ENCODE measurements at places on chromosomes 1 and 21. TPM values are rescaled to one million over a fixed set of nuclear protein-coding genes. Genes with fewer than 3 reads are reported as not detected.
A peak's percentile ranks its signal among the peaks of the same experiment; 100 is the strongest.

PLEKHA6 gene
- total RNA-seq = not detected

OR14A16 gene
- not detected for total RNA-seq

SRRM1 gene
- 172 TPM for total RNA-seq

PKLR gene
- total RNA-seq = not detected

DNA sequence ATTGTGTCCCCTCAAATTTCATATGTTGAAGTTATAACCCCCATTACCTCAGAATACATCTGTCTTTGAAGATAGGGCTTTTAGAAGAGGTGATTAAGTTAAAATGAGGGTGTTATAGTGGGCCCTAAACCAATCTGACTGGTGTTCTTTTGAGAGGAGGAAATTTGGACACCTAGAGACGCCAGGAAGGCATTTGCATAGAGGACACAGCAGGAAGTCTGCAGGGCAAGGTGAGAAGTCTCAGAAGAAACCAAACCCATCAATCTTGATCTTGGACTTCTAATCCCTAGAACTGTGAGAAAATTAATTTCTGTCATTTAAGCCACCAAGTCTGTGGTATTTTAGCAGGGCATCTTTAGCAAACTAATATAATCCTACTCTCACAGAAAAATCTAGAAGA, 13.0 kb downstream of the GOLPH3L start:
- DNase-seq = no peak
- H3K36me3 ChIP-seq = peaks cover 27% of the 10 kb centered on the region
- H3K4me1 ChIP-seq = peaks cover 14% of the 10 kb centered on the region
- peak overlapping the region; percentile 58 for H3K27ac ChIP-seq
- no peak overlapping the region for H3K4me3 ChIP-seq

- H3K4me1 ChIP-seq = no peaks in the 10 kb centered on the region
- no peak for DNase-seq
- H3K36me3 ChIP-seq = no peaks in the 10 kb centered on the region
- H3K27ac ChIP-seq = no peak overlapping the region
These were observed 290.2 kb downstream of the KIF26B start for GRCh38 chr1:245444945-245445344.

- peaks cover 2% of the 10 kb centered on the region for H3K4me1 ChIP-seq
- no peaks in the 10 kb centered on the region for H3K36me3 ChIP-seq
- no peak overlapping the region for H3K27ac ChIP-seq
- peaks cover 14% of the 10 kb centered on the region for H3K27me3 ChIP-seq
These were observed 600.5 kb downstream of the NPHP4 start for GRCh38 chr1:5391725-5392124.

DNA sequence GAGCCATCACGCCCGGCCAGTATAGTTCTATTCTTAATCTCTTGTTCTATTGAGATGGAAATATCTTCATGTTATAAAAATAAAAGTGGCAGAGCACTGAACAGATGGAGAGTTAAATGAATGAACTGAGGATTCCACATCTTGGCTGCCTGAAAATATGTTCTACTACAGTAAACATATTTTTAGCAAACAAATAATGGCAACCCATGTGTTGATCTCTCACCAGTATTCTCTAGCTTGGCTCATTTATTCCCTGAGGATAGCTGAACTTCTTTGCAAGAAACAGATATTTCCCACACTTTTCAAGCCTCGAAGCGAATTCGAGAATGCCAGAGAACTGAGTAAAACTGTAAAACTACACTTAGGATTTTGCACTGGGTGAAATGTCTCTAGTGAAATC, 58.9 kb downstream of the DIRAS3 start:
- no peak overlapping the region for H3K4me3 ChIP-seq
- DNase-seq = no peak
- no peak overlapping the region for H3K27ac ChIP-seq
- H3K4me1 ChIP-seq = no peaks in the 10 kb centered on the region
- no peaks in the 10 kb centered on the region for H3K36me3 ChIP-seq
- H3K27me3 ChIP-seq = no peaks in the 10 kb centered on the region
